ENCODE measurements at places on chromosomes 3 and 15.

DNA sequence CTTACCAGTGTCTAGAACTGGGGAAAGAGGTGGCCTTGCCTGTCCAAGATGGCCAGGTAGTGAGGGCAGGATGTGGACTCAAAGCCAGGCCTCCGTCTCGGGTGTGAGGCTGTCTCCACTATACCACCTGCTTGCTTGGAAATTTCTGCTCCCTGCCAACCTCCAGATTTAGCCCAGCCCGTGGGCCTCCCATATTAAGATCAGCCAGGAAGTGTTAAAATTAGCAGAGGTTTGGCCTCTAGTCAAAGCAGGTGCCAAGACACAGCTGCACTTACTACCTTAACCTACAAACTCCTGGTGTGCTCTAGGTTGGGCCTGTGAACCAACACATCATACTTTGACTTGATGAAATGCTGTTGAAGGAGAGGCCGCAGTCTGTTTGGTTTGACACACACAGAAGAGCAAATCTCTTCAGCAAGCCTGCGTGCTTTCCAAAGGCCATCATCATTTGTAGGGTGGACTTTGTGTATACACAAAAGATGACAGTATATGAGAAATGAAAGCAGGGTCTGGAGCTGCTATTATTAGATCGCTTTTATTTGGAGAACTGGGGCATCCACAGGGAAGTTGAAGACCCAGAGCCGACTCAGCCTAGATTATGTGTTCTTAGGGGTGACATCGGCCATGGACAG, 206.5 kb downstream of the XXYLT1 start:
- no peak for DNase-seq

DNA sequence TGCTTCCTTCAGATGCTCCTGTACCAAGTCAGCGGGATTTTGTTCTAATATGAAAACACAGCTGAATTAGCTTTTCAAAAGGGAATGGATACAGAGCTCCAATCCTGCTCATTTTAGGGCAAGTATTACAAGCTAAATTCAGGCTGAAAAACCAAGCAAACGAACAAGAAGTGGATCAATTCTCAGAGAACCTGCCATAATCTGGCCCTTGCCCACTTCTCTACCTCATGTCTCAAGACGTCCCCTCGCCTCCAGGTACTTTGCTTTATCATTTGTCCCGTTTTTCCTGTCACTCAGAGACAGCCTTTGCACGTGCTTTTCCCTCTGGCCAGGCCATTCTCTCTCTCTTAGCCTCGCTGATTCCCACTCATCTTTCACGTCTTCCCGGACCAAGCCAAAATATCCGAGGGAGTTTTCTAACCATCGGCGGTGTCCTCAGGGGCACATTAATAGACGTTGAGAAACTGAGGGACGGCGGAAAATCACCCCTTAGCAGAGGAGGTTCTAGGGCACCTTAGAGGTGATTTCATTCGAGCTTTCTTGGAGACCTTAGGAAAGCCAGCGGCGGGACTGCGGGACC, 654 bp downstream of the SUSD5 start:
- DNase-seq: no peak

DNA sequence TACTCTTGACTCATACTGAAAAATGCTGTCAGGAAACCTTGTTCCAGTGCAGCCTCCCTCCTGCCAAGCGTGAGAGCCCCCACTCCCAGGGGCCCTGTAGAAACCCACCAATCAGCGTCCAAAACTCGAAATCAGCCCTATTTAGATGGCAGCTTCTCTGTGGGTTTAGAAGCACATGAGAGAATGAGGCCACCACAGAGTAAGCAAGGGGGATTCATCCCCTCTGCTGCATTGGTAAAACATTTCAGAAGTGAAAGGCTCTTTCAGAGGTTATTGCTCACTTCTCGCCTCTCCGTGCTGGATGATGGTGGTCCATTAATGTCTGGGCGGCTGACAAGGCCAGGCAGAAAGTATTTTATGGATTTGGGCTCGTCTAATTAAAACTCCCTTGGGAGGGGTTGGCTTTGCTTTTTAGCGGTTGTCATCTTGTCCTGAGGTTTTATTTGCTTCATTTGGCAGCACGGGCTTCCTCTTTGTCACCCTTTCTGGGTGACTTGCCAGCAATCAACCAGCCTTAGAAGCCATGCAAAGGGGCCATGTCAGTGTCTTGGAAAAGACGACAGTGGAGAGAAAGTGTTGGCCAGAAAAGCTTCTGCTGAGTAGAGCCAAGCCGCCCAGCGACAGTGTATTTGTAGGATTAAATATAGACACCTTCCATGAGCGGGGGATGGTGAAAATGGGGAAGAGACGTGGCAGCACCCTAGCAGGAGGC, 145.5 kb downstream of the ATP10A start:
- no peak for DNase-seq

- DNase-seq: no peak
Observed at GRCh38 chr3:134527037-134527436, 41.2 kb downstream of the CEP63 start.

DNA sequence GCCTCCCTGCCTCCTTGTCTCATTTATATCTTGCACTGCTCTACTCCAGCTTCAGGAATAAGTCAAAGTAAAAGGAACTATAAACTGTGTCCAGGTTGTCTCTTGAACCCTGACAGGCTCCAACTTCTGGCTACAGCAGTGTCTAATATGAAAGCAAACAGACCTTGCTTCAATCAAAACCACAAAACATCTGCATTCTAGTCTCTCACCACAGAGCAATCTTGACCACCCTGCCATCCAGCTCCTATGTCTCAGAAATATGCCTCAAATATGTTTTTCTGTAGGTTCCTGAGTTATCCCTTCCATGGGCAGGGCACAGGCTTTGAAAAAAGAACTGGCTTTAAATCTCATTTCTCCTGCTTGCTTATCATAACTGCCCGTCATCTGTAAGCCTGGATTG, 13.0 kb upstream of the RAMAC start:
- no peak for DNase-seq

- no peak for DNase-seq
Observed at GRCh38 chr3:187210545-187211327, 13.4 kb downstream of the RTP1 start.

DNA sequence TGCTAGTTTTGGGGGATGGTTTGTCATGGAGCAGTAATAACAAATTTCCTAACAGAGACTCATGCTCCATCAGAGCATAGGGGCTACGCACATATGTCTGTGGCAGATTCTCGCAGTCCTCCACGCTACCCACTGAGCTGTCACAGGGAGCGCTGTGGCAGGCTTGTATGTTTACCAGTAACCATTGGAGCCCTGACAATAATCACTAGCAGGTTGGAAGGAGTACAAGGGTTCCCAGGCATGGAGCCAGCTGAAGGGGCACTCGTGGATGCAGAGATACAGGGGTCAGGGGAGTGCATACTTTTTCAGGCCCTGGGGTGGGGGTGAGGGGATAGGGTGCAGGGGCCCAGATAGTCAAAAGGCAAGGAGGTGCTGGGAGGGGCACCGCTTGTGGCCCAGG, 7.9 kb upstream of the GP9 start:
- no peak for DNase-seq

DNA sequence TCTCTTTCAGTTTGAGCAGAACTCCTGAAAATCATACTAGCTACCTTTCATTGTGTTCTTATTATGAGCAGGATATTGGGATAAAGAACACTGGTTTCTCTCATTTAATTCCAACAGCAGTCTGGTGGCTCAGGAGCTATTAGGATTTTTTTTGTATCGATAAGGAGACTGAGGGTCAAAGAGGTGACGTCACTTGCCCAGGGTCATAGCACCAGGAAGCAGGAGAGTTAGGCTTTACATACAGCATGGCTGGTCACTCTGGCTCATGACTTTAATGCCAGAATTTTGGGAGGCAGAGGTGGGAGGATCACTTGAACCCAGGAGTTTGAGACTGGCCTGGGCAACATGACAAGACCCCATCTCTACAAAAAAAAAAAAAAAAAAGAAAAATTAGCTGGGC, 113.6 kb downstream of the ADAMTS9 start:
- no peak for DNase-seq

DNA sequence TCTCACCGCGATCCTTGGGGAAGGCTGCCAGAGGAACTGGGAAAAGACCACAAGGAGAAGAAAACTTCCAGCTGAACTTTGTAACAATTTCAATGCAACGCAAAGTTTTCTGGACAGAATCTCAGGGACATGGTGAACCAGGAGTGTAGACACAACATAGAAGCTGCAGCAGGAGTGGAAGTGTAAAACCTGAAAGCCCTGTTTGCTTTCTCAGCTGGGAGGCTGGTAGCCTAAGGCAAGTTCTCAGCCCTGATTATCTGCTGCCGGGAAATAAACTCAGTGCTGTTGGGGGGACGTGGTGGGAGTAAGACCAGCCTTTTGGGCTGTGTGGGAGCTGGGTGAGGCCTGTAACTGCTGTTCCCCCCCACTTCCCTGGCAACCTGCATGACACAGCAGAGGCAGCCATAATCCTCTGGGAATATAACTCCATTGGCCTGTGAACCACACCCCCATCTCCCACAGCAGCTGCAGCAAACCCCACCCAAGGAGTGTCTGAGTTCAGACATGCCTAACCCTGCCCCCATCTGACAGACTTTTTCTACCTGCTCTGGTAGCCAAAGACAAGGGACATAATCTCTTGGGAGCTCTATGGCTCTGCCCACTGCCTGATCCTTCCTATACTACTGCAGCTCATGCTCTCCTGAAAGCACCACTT, 106.7 kb downstream of the ZNF621 start:
- DNase-seq: no peak

GRCh38 chr3:100993309-100993708, at the start of gene ABI3BP:
Gene ABI3BP (minus strand): TSS chr3:100993421. CDS start chr3:100993384, 37 bp downstream.
- peak; percentile 36 for DNase-seq

DNA sequence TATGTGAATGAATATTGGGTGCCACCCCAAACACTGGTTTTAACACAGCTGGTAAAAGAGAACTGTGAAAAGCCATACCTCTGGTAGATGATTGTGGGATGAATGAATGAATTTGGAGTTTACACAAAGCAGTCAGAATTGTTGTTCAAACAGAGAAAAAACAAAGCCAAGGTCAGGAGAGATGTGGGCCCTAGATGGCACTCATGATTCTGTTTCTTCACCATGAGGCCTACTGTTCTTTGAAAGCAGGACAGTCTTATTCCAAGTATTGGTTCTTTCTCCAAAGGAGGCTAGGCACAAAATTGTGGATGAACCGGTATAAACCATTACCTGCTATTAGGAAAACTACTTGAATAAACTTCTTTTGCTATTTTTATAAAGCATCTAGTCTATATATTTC, 97.6 kb downstream of the SAMMSON start:
- no peak for DNase-seq

DNA sequence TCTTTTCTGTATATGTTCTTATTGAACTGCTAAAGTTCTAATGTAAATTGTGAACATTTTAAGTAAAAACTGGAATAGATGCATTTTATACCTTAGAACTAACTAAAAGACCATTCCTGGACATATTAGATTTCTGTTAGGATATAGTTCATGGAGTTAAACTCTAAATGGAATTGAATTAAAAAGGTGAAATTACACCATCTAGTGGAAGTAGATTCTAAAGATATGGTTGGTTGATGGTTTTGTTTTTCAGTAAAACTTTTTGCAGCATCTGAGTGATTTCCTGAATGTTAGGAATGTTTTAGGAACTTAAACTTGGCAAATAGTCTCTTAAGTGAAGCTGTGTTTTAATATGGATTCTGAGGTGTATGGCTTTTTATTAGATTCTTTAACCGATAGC, 96.8 kb downstream of the SLMAP start:
- DNase-seq: no peak

DNA sequence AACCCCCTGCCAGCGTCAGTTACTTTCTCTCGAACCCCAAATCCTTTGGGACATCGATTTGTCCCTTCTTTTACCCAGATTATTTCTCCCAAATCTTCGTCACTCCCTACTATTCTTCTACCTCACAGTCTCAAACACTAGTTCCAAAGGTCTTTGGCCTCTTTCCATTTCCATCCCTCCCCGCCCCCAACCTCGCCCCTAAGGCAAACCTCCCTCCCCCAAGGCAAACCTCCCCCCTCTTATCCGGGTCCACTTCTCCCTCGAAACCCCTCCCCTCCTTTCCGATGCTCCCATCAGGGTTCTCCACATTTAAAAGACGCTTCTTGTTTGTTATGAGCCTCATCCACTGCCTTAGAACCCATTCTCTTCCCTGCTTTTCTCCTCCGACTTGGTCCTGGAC, 583 bp downstream of the EAF1 start:
- DNase-seq: no peak

DNA sequence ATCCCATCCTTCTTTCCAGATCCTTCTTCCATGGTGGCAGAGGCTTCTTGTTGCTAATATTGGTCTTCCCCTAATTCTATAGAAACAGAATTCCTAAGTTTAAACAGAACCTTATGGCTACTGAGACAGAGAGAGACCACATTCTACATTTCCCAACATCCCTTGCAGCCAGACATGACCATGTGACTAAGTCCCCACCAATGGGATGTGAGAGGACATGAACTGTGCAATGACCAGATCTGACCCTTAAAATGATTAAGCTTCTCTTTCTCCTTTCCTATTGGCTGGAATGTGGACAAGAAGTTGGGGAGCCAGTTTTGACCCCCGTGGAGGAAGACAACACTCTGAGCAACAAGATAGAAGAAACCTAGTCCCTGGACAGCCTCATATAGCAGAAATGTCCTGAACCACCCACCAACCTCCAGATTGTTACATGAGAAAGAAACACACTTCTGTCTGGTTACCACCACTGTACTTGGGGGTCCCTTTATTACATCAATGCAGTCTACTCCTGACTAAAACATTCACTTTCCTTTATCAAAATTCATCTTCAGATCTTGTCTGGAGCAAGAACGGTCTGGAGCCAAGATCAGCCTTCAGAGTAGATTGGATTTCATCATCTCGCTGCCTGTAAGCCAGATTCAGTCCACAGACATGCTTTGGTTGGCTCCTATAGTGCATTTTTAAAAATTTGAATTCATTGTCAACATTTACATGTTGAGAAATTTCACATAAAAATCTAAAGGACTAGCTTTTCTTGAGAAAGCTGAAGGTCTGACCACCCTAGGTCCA, 183.9 kb downstream of the SHQ1 start:
- no peak for DNase-seq

DNA sequence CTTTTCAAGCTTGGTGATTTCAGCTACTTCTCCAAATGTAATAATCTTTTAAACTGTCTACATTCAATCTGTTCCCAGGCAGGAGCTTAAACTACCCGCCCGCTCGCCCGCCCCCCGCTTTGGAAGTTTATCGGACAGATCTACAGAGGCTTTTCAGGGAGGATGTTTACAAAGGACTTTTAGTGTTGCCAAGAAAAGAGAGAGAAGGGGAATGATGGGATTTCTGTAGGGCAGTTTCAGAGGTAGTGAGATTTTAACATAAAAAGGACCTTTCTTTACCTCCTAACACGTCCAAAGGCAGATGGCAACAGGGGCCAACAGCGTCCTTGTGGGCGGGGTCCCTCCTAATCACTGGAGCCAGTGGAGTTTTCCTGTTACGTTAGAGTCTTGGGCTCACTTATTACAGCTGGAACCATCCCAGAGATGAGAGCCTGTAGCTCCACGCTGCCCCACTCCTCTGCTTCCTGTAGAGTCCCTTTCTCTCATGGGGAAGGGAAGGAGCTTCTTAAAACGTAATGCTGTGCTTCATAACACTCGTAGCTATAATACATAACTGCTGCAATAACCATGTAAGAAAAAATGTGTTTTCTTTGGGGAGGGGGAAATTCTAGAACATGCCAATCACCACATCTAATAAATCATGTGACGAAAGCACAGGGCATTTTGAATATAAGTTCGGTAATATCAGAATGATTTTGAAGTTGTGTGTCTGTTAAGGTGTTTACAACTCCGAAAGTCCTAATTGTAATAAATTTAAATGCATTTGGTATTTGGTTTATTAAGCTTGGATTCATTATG, 30.9 kb downstream of the HES1 start:
- no peak for DNase-seq

- no peak for DNase-seq
Observed at GRCh38 chr15:80747317-80748053, 31.7 kb upstream of the CEMIP start.

- no peak for DNase-seq
Observed at GRCh38 chr15:48702569-48703236, 57.2 kb upstream of the FBN1 start.
